ENCODE measurements at places on chromosomes 3 and 15.

GRCh38 chr3:45817831-45818522 lies 21.6 kb upstream of the SLC6A20 start:
- peak; percentile 86 for DNase-seq

DNA sequence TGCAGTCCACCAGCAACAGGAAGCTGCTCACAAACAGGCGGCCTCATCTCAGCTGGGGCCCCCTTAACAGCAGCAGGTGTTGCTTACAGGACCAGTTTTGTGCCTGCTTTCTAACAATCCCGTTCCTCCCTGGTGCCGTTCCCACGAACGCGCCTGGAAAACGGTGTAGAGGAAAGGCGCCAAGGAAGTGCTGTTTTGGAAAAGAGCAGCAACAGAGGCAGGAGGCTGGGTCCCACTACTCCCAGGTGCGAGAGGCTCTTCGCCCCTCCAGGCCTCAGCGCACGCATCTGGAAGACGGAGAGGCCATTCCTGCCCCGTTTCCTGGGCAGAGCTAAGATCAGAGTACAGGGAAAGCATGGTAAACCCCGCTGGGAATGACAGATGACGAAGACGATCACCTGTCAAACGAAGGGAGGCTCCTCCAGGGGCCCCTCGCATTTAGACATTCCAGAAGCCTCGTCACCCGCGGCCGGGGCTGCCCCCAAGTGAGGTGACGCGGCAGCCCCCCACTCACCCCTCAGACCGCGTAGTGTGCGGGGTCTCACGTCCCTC lies 603 bp downstream of the SCAPER start:
- peak; percentile 17 for DNase-seq

- peak; percentile 38 for DNase-seq
Measured at GRCh38 chr3:41881233-41881821, 80.6 kb downstream of the ULK4 start.

DNA sequence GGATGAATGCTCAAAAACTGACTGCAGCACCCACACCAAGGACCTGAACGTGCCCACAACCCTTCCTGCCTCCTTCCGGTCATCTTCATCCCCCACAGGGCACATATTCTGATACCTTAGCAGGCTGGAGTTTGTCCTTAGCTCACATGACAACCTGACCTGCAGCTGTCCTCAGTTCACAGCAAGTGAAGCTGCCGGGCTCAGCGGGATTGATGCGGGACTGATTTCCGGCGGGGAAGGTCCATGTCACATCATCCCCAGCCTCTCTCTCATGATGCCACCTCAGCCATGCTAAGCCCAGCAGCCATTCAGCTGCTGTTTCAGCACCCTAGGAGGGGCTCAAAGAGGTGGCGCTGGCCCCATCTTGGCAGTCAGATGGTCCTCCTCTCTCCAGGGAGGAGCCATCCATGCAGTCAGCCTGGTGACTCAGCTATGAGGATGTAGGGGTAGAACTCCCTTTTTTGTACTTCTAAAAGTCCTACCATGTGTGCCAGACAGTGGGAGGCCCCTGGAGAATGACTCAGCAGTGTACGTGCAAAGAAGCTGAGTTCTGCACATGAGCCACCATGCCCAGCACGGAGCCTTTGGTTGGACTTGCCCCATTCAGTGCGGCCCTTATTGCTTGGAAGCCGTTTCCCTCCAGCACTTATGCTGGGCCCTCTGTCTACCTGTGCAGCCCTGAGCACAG lies 9.5 kb downstream of the CA12 start:
- DNase-seq = peak; percentile 99

DNA sequence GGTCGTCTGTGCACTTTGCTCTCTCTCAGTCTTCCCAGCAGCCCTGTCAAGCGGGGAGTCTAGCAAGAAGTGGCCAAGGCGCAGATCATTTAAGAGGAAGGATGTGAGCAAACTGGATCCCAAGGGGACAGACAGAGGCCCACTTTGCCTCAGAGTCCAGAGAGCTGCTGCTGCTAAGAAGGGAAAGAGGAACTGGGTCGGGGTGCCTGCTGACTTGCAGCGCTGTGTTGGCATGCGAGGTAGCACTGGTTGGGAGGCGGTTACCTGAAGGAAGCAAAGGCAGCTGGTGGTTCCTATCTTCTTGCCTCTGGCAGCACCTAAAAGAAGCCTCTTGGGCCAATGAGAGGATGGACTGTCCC lies 28.1 kb downstream of the SMAD3 start:
- DNase-seq = no peak

DNA sequence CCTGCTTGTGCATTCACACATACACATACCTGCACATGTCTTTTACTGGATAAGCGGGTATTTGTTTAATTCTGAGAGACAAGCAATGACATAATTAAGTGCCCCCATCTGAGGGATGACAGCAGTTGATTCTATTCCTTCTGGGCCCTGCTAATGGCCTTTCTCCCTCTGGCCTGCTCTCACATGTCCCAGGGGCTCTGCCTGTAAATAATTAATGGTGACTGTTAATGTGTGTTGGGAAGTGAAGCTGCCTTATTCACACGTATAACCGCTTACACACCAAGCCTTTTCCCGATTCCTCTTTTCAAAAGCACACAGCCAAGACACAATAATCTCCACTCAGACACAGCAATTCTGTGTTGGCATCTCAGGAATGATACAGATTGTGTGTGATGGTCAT lies 47.8 kb downstream of the LRRK1 start:
- DNase-seq = no peak

GRCh38 chr3:142148044-142148791 lies 1.1 kb downstream of the TFDP2 start:
- no peak for DNase-seq

GRCh38 chr3:27712136-27713077 lies 9.7 kb downstream of the EOMES start:
- peak; percentile 79 for DNase-seq

- DNase-seq = peak; percentile 89
Measured at GRCh38 chr15:44541282-44541958, 4.5 kb downstream of the EIF3J start.

GRCh38 chr3:128335621-128336296 lies 130.9 kb downstream of the DNAJB8 start:
- DNase-seq = no peak

GRCh38 chr3:168608926-168609325 lies 513.2 kb upstream of the GOLIM4 start:
- DNase-seq = no peak

- DNase-seq = peak; percentile 97
Measured at GRCh38 chr15:68484696-68485400, 52.9 kb upstream of the ITGA11 start.

- DNase-seq = no peak
Measured at GRCh38 chr3:74676-75243, 121.8 kb upstream of the CHL1 start.

- no peak for DNase-seq
Measured at GRCh38 chr3:45170096-45170495, 23.9 kb upstream of the CDCP1 start.

- peak; percentile 66 for DNase-seq
Measured at GRCh38 chr15:56496635-56497034, 31.7 kb upstream of the MNS1 start.

DNA sequence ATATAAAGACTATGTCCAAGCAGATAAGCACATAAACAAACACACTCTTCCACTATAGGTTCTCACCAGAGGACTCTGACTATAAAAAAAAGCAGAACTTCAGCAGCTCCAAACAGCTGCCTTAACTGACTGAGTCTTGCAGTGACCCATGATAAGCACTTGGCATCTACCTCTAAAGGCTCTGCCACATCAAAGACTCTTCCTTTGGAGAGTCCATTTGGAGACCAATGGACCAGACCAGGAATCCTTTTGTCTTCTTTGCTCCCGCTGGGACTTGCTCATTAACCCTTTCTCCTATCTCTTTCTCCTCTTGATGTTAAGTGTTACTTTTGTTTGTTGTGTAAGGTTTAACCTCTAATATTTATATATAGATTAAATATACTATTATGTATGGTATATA lies 424.1 kb downstream of the RSL24D1 start:
- no peak for DNase-seq

DNA sequence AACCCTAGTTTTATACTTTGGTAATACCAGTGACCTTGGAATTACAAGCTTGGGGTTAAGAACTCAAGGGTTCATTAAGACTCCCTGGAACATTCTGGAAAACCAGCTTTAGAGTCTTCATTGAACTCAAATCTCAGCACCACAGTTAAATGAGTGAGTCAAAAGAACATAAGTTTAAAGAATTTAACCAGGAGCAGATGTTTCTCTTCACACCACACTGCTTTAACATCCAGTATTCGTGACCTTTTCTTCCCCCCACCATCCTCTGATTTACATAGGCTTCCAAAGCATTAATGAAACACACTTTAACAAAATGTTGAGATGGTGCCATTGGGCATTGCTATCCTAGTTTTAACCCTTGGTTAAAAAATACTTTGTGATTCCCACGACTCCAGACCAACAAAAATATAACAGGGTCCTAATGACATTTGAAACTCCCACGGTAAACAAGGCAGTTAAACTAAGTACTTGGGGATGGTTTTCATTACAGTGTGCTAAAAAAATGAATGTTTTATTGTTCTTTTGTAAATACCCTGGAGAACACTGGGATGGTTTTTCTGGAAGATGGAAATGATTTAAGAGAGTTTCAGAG lies 123.9 kb downstream of the OXNAD1 start:
- DNase-seq = peak; percentile 44

GRCh38 chr3:178482981-178483380 lies 53.3 kb upstream of the KCNMB2 start:
- no peak for DNase-seq

DNA sequence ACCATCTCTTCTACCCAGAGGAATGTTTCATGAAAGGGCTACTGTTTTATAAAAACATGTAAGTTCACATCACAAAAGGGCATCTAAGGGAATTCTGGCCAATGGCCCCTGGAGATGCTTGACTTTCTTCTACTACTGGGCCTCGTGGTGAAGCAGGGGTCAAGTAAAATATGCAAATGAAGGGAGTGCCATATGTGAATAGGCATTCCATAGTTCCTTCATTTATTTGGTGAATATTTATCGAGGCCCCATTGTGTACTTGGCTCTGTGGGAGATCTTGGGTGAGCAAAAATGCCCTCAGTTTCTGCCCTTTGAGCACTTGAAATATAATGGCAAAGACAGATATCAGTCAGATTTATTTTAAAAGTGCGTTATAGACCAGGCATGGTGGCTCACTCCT lies 101.3 kb upstream of the CACNA2D3 start:
- DNase-seq = no peak

- no peak for DNase-seq
Measured at GRCh38 chr3:150454085-150454484, 46.0 kb downstream of the TSC22D2 start.

GRCh38 chr15:68154923-68155559 lies 50.1 kb downstream of the CALML4 start:
- peak; percentile 66 for DNase-seq

- DNase-seq = no peak
Measured at GRCh38 chr15:93250209-93250608, 161.2 kb upstream of the RGMA start.

DNA sequence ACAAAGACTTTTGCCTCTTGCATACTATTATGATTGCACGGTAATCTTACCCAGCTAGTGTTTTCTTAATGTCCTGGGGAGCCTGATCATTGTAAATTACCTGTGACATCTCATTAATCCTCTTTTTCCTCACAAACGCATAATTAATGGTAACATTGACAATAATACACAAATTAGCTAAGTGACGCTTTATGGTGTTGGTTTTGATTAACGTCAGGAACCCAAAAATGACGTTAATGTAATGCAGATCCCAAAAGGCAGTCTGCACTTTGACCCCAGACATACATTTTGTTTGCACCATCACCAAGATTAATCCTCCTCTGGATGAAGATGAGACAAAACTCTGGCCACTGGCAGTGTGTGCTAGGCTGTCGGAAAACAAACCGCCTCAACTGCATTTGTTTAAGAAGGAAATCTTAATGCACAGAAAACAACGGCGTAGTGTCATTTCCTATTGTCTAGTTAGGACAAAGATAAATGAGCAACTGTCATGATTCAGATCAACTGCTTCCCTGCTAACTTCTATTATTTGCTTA lies 83.9 kb upstream of the CDIN1 start:
- no peak for DNase-seq

DNA sequence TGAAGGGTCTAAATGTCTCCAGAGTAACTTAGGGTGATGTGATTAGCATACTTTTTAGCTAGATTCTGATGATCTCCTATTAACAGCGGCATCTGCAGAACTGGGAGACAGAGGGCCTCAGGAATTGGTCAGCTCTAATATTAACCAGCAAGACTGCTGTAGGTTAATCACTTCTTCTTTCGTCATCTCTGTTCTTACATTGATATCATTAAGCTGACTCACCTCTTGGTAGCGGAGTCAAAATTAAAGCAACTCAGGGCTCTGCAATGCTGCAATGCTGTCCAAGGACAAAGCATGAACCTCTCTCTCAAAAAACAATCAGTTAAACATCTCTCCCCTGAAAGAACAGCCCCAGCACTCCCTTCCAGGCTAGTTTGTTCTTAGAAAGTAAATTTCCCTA lies 57.5 kb upstream of the TRA2B start:
- DNase-seq = no peak

GRCh38 chr3:18902081-18902793 lies 246.1 kb upstream of the KCNH8 start:
- no peak for DNase-seq

DNA sequence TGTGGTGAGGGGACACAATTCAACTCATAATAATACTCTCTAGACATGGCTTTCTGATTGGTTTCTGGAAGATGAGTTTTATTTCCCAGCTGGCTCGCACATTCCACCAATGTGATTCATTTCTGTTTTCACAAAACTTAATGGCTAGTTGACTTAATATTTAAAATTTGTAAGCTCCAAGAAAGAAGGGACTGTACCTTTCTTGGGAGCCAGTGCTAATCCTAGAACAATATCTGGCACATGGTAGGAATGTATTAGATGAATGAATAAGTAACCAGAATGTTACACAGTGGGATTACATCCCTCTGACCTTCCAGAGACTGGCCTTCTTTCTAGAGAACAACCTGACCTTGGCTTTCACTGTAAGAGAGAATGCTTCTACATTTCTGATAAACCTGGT lies 262.8 kb downstream of the RORA start:
- peak; percentile 82 for DNase-seq

- DNase-seq = peak; percentile 38
Measured at GRCh38 chr15:78301828-78302227, 2.4 kb upstream of the SKIC8 start.
